Stimulated activated CD8-positive, alpha-beta memory T cell treated with anti-CD3 and anti-CD28 coated beads, Interleukin-4, amount 100 ng/mL, for 48 hours (primary cell): ENCODE measurements at places on chromosomes 16 and 17.

- no peak for DNase-seq
These were observed 17.7 kb downstream of the HOXB1 start for GRCh38 chr17:48513097-48513496.

DNA sequence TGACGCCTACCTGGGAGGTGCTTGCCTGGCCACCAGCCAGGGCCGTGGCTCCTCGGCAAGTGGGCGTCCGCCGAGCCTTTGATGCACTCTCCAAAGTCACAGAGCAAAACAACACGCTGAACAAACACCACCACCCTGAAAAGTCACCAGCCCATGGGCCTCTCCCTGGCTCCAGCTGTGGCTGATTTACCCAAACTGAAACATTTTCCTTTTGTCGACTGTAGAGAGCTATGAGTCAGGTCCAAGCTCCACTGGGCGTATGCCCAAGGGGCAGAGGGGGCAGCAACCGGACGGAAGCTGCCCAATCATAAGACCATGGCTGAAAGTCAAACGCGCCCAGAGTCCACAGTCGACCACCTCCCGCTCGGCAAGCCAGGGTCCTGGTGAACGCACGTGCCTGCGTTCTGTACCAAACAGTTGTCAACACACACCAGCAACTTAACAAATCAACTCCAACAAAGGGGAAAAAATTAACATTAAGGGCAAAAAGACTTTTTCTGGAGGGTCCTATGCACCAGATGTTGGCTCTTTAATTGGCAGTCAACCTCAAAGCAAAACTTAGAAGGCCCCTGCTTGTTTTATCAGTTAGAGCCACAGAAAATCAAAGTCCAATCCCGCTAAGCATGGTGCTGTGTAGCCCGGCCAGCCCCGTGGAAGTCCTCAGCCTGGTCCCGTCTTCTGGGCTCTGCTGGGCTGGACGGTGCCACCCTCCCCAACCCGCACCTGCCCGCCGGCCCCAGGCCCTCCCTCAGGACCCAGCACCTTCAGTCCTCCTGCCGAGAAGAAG is 47.3 kb downstream of the TBC1D16 start:
- DNase-seq: no peak

- DNase-seq: no peak
These were observed 172.2 kb downstream of the SEC14L1 start for GRCh38 chr17:77312786-77313599.

DNA sequence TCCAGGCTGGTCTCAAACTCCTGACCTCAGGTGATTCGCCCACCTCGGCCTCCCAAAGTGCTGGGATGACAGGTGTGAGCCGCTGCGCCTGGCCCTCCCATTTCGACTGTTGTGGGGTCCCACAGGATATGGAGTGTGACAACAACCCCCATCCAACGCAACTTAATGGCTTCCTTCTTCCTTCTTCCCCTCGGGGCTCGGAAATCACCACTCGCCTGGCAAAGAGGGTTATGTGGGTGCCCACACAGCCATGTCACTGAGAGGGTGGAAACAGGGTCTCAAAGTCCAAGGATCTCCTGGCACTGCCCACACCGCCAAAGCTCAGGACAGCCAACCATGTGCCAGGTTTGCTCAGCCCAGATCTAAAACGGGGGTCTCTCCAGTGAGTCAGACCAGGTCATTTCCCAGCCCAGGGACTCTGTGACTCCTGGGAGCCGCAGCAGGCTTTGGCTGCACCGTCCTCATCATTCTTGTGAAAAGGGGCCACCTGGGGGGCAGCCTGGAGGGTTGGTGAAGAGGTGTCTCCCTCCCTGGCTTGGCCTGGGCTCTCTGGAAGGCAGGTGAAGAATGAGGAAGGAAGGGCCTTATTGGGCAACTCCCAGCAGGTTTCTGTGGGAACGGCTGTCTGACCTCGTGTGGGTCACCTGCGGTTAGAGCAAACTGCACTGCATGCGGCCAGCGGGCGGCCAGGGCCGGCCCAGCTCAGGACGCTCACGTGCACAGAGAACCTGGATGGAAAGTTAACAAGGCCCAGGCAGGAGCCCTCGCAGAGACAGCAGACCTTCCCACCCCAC is 25.3 kb upstream of the LITAF start:
- no peak for DNase-seq
